ENCODE measurements at places on chromosomes 11 and 22.
A peak's percentile ranks its signal among the peaks of the same experiment; 100 is the strongest.

DNA sequence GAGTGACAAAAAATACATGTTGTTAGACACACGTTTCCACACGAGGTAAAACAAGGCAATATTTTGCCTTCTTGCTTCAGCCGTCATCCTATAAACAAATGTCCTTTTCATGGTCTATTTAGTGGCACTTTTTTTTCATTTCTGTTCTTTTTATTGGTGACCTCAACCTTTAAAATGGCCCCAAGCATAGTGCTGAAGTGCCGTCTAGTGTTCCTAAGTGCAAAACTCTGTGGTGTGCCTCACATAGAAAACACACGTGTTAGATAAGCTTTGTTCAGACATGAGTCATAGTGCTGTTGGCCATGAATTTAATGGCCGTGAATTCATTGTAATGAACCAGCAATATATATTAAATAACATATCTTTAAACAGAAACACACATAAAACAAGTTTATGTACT, 15.6 kb downstream of the OVCH2 start:
- no peak for DNase-seq

DNA sequence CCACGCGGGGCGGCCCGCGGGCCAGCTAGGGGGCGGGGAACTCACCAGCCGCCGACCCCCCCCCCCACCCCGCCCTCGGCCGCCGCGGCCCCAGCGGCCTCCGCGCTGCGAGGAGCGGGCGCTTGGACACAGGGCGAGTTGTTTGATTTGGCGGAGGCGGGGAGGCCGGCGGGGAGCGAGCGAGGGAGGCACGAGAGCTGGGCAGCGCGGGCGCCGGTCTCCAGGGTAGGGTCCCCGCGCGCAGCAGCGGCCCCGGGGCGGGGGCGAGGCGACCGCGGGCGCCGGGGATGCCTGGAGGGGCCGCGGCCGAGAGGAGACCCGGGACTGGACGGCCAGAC, 64.4 kb downstream of the NAV2 start:
- no peak for DNase-seq

- no peak for DNase-seq
These were observed 81.7 kb downstream of the MPPED2 start for GRCh38 chr11:30504468-30504867.

DNA sequence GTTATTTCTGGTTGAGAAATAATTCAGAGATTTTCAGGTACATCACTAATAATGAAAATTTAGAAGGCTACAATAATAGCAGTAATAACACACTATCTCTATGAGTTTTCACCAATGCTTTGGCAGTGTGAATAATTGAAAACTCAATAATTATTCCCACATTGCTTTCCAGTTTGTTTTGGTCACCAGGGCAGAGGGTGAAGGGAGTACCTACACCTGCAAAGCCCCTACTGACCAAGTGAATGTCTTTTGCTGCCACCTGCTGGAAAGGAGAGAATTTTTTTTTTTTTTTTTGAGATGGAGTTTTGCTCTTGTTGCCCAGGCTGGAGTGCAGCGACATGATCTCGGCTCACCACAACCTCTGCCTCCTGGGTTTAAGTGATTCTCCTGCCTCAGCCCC, 3.2 kb downstream of the NELL1 start:
- no peak for DNase-seq

GRCh38 chr22:48580481-48580970, 1247.1 kb downstream of the BRD1 start:
- DNase-seq, result no peak

- no peak for DNase-seq
These were observed 12.2 kb upstream of the NNMT start for GRCh38 chr11:114284021-114284420.

DNA sequence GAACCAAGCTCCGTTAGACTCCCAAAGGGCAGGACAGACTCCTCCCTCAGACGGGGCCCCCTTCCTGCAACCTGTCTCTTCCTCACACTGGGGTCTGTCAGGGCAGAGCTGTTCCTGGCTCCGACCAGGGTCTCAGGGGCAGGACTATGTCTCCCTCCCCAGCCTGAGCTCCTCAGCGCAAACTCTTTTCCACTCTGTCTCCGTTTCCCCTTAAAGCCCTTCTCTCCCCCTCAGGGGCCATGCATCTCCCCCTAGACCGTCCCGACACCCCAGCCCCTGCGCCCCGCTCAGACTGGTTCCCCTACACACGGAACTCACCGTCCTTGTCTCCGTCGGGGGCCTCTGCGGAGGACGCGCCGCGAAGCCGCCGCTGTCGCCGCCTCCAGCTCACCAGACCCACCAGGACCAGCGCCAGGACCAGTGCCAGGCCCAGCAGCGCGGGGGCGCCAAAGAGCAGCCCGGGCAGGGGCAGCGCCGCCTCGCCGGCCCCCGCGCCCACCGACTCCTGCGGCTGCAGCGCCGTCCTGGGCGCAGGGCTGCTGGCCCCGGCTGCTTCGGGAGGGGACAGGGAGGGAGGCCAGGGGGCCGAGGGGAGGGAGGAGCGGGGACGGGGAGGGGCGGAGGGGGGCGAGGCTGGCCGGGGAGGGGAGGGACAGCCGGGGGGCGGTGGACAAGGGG, 684 bp downstream of the TNFRSF13C start:
- peak; percentile 80 for DNase-seq

DNA sequence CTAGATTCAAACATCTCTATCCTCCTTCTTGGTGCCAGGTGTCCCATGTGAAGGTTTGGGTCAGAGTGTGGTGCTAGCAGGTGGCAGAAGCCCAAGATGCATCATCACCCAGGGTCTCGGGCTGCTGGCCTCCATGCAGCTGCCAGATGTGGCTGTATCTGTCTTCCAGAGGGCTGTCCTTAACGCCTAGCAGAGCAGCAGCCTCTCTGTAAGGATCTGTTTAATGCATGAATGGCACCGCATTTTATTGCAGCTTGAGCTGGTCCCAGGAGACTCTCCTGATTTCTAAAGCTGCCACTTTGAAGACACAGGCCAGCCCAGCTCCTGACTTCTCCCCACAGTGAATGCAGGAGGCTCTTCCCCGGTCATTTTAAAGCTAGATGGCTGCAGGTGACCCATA, 26.3 kb downstream of the SLC1A2 start:
- DNase-seq, result no peak

GRCh38 chr11:85394283-85394682, 232.9 kb downstream of the DLG2 start:
- DNase-seq, result no peak

DNA sequence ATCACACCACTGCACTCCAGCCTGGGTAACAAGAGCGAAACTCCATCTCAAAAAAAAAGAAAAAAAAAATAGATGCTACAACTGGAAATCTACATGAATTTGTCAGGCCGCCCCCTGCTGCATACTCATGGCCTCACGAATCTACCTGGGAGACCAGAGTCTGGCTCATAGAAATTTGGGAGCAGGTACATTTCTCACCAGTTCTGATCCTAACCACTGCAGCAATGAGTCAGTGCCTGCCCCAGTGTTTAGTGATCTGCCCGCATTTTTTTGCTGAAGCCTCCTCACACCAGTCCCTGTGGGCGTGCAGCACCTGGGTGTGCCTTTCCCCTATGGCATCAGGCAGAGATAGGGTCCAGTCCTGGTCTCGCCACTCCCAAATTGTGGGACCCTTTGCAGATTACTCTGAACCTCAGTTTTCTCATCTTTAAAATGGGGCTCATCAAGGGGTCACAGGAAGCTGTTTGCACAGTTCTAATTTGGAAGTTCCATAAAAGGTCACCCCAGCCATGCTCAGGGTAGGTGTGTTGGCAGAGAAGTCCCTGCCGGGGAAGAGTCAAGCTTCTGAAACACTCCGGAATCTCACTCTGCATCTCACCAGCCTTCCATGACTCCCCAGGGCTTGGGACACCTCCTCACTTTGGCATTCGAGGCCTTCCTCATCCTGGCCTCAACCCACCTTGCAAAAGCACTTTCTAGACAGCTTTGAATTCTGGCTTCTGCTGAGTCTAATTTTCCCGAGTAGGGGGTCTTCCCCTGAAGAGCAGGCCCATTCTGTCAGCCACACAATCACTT, 39.3 kb upstream of the LINC01488 start:
- no peak for DNase-seq

- DNase-seq, result no peak
These were observed 10.4 kb downstream of the NUP98 start for GRCh38 chr11:3786781-3787428.

GRCh38 chr11:65639623-65640482, 2.0 kb downstream of the SIPA1 start:
- no peak for DNase-seq

GRCh38 chr11:112412383-112412782, 151.7 kb upstream of the PLET1 start:
- no peak for DNase-seq

- DNase-seq, result no peak
These were observed 68.7 kb downstream of the ZNRF3 start for GRCh38 chr22:28951969-28952521.

GRCh38 chr22:24973872-24974271, 21.4 kb downstream of the KIAA1671 start:
- no peak for DNase-seq

- DNase-seq, result no peak
These were observed 19.1 kb upstream of the TEF start for GRCh38 chr22:41362615-41363014.

- no peak for DNase-seq
These were observed 888.9 kb downstream of the BRD1 start for GRCh38 chr22:48938741-48939140.

DNA sequence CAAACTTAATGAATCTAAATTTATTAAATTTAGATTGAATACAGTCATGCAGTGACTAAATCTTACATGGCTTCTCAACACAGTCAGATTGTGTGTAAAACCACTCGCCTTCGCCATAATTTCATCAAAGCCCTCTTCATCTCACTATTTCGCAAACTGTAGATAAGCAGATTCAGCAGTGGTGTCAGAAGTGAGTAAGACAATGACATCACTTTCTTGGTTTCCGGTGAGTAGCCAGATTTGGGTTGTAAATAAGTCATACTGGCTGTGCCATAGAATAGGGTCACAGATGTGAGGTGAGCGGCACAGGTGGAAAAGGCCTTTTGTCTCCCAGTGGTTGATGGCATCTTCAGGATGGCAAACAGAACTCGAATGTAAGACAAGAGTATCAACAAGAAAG, 3.4 kb downstream of the OR10A6 start:
- DNase-seq, result no peak

GRCh38 chr11:92837595-92837994, 131.9 kb upstream of the MTNR1B start:
- DNase-seq, result no peak

- no peak for DNase-seq
These were observed 27.4 kb downstream of the IL18BP start for GRCh38 chr11:72026090-72026489.

GRCh38 chr11:6828103-6828502, 17.4 kb upstream of the OR10A5 start:
- no peak for DNase-seq

DNA sequence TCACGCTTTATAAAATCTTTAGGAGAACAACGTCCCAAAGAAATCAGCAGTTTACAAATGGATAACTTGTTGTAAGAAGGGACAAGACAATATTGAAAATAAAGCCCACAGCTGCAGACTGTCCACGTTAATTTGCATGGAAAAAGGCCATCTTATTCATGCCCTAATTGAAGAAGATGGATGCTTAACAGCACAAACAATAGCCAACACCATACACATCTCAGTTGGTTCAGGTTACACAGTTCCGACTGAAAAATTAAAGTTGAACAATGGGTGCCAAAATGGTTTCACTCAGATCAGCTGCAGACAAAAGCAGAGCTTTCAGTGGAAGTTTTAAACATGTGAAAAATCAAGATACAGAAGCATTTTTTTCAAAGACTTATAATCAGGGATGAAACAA, 314.2 kb downstream of the RAB38 start:
- DNase-seq, result no peak

GRCh38 chr11:81497202-81497804, 1236.4 kb downstream of the FAM181B start:
- DNase-seq, result no peak

- DNase-seq, result peak; percentile 50
These were observed 46.1 kb downstream of the MYEOV start for GRCh38 chr11:69339983-69340565.

- peak; percentile 39 for DNase-seq
These were observed 8.1 kb downstream of the FBXO7 start for GRCh38 chr22:32482708-32483107.

GRCh38 chr11:94885133-94885532, 88.2 kb downstream of the CWC15 start:
- DNase-seq, result no peak

- peak; percentile 87 for DNase-seq
These were observed 54.1 kb downstream of the SNX19 start for GRCh38 chr11:130861902-130862860.

Data from activated naive CD4-positive, alpha-beta T cell treated with anti-CD3 and anti-CD28 coated beads, Interleukin-2, amount 50 U/mL, for 16 hours (primary cell).